ENCODE measurements at places on chromosomes 7 and 10.
A peak's percentile ranks its signal among the peaks of the same experiment; 100 is the strongest.

GRCh38 chr10:82668221-82668895, 793.4 kb downstream of the NRG3 start:
- DNase-seq = no peak

DNA sequence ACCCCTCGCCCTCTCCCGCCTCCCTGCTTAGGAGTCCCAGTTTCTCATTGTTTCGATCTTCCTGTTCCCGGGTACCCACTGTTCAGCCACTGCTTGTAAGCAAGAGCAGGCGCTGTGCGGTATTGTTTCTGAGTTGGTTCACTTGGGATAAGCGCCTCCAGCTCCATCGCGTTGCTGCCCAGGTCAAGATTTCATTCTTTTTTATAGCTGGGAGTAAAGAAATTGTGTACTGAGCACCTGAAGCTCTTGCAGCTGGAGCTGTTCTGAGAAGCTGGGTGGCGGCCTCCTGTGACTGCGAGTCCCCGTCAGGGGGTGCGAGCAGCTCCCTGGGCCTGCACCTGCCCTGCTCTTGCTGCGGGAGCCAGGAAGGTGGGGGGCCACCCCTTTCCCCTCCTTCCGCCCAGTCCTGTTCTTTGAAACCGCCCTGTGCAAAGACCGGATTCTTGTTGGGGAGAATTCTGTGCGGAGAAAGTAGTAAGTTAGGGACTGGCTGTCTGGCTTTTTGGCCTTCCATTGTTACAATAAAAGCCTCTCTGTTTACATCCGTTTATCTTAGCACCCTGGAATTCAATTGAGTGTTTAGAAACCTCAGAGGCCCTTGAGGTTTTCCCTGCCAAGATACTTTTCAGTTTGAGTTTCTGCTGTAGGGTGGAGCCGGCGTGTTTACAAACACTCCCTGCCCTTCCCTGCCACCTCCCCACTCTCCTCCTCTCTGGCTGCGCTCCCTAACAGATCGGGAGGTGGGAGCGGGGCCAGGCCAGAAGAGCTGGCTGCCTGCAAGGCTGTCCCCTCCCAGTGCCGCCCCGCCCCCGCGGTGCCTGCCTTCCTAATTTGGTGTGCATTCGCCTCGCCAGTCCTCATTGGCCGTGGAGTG, 30.8 kb upstream of the AP5Z1 start:
- DNase-seq = peak; percentile 81

DNA sequence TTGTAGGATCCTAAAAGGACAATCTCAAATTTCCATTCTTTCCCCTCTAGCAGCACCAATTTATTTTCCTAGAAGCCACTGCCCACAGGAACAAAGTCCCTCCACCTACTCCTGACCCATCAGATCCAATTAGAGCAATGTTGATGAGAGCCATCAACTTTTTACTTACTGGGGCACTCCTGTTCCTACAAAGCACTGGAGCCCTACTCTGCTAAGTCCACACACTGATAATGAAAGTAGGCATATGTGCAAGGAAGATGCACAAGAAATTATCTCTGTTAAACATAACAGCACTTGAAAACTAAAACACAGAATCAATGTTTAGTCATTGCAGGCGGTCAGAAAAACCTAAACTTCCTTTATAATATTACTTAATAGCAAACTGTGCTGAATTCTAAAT, 3.6 kb downstream of the HERPUD2 start:
- DNase-seq = no peak

GRCh38 chr7:96612034-96612433, 97.6 kb downstream of the SEM1 start:
- no peak for DNase-seq

- no peak for DNase-seq
These were observed 8.7 kb upstream of the LIPM start for GRCh38 chr10:88793712-88794299.

GRCh38 chr10:44929356-44930255, 18.5 kb downstream of the TMEM72 start:
- no peak for DNase-seq

DNA sequence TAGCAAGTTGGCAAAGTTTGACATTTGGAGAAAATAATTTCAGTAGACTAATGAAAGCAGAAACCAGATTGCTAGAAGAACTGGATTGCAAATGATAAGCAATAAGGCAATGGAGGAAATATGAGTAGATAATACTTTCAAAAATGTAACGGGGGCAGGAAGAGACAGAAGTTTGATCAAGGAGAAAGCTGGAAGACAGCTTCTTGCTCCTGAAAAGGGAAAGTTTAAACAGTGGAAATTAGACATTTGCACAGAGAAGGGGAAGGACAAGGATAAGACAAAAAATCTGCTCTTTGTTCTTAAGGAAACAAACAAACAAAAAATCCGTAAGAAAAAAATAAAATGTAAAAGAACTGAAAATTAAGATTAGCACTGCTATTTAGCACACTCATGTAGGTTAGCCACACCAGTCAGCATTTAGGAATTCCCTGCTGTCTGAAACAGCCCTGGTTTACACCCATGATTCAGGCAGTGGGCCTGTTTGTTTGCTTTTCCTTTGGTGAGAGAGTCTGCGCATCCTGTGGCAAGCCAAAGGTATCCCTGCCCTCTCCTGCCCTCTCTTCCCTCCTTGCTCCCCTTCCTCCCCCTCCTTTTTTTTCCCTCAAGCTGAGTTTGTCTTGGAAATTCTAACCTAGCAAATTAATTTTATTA, 104.3 kb upstream of the CAV2 start:
- DNase-seq = no peak

- no peak for DNase-seq
These were observed 4.9 kb downstream of the PKD2L1 start for GRCh38 chr10:100325158-100325557.

GRCh38 chr7:29369909-29370488, 175.4 kb downstream of the CHN2 start:
- no peak for DNase-seq

DNA sequence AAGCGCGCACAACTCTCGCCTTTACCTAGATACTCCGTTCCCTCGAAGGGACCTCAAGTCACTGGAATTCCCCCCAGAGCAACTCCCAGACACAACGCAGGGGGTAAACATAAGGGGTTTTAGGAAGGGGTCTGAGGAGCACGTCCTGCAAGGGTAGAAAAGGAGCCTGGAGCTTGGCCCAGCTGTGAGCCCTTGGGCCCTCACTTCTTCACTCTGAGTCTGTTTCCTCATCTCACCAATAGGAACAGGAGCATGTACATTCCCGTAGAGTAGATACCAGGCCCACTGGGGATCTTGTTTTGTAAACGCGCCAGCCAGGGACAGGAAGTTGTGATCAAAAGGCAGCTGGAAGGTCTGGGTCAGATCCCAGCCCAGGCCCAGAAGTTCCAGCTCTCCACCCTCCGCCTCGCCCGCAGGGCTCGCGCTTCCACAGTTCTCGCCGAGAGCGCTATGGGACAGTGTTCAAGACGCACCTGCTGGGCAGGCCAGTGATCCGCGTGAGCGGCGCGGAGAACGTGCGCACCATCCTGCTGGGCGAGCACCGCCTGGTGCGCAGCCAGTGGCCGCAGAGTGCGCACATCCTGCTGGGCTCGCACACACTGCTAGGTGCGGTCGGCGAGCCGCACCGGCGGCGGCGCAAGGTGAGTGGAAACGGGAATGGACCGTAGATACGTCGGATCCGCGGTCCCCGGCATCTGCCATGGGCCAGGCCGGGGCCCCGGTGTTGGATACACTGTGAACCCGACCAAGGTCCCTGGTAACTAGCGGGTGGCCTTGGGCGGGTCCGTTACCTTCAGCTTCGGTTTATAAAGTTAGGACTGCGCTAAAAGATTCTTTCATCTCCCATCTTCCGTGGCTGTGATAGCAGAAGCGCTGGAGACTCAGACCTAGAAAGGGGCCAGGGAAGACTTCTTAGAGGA, 1.3 kb downstream of the CYP26C1 start:
- no peak for DNase-seq

GRCh38 chr10:80504158-80504811, 33.4 kb upstream of the SH2D4B start:
- DNase-seq = no peak

GRCh38 chr7:72781161-72781560, 46.8 kb downstream of the TYW1B start:
- no peak for DNase-seq

GRCh38 chr10:34183016-34183796, 631.9 kb downstream of the PARD3 start:
- no peak for DNase-seq
